ENCODE measurements at places on chromosomes 5 and 9. TPM values are rescaled to one million over a fixed set of nuclear protein-coding genes. Genes with fewer than 3 reads are reported as not detected.

Gene SCGB3A2
- not detected for polyA plus RNA-seq

Gene PFN3
- not detected for polyA plus RNA-seq

Gene UGT3A2
- polyA plus RNA-seq, result 1.1 TPM

Gene ADRB2
- 25.7 TPM for polyA plus RNA-seq

Gene SOX30
- 0.28 TPM for polyA plus RNA-seq

Gene PCDHGA7
- polyA plus RNA-seq, result not detected

Gene SPINK13
- polyA plus RNA-seq, result not detected

Gene RETREG1
- polyA plus RNA-seq, result 48.1 TPM

Gene NME5
- polyA plus RNA-seq, result not detected

Gene TLX3
- polyA plus RNA-seq, result not detected

Gene LRRC70
- 1.1 TPM for polyA plus RNA-seq

Gene GABRP
- polyA plus RNA-seq, result not detected

Gene GDA
- not detected for polyA plus RNA-seq

Gene CMBL
- polyA plus RNA-seq, result 0.97 TPM

Gene FGF1
- not detected for polyA plus RNA-seq

Gene CD14
- polyA plus RNA-seq, result 0.43 TPM

Gene PARP8
- polyA plus RNA-seq, result 142 TPM

Gene SLC28A3
- not detected for polyA plus RNA-seq

Gene NFIB
- not detected for polyA plus RNA-seq

Gene IL31RA
- polyA plus RNA-seq, result not detected

Gene TEX48
- polyA plus RNA-seq, result not detected

Gene SH3TC2
- not detected for polyA plus RNA-seq

Gene KLHL3
- polyA plus RNA-seq, result 3.4 TPM

Gene CDH9
- polyA plus RNA-seq, result not detected

Gene GARIN3
- polyA plus RNA-seq, result not detected

Gene CORO2A
- 11.9 TPM for polyA plus RNA-seq

Gene CCDC171
- 0.62 TPM for polyA plus RNA-seq

Gene SLC12A2
- 7.1 TPM for polyA plus RNA-seq

Gene PCDHA2
- not detected for polyA plus RNA-seq

Gene ZFP2
- 0.98 TPM for polyA plus RNA-seq

Gene PAEP
- not detected for polyA plus RNA-seq

Gene SEMA6A
- polyA plus RNA-seq, result 0.49 TPM

Gene SPINK5
- not detected for polyA plus RNA-seq

Gene MARCOL
- not detected for polyA plus RNA-seq

Gene FBLL1
- polyA plus RNA-seq, result not detected

Gene CATSPER3
- polyA plus RNA-seq, result 0.36 TPM

Gene ORM2
- polyA plus RNA-seq, result not detected

Gene KCTD16
- 0.01 TPM for polyA plus RNA-seq

Gene TAF11L10
- not detected for polyA plus RNA-seq

Gene AGXT2
- not detected for polyA plus RNA-seq

Gene MELK
- not detected for polyA plus RNA-seq

Gene OLFM1
- not detected for polyA plus RNA-seq

Gene BTNL3
- not detected for polyA plus RNA-seq

Gene ADGRV1
- not detected for polyA plus RNA-seq

Gene GPR151
- polyA plus RNA-seq, result not detected

Gene ANKRD34B
- polyA plus RNA-seq, result not detected

Gene TERT
- polyA plus RNA-seq, result not detected

Gene TNC
- not detected for polyA plus RNA-seq

Gene MPDZ
- polyA plus RNA-seq, result not detected

Gene SLC35A4
- 105 TPM for polyA plus RNA-seq

Gene SLC34A1
- 0.17 TPM for polyA plus RNA-seq

Gene CDO1
- not detected for polyA plus RNA-seq

Gene CER1
- polyA plus RNA-seq, result not detected

Gene HTR4
- not detected for polyA plus RNA-seq
